Stimulated activated CD8-positive, alpha-beta memory T cell treated with anti-CD3 and anti-CD28 coated beads, Interleukin-15, amount 100 ng/mL, for 24 hours (primary cell): ENCODE measurements at places on chromosomes 13 and 19.

DNA sequence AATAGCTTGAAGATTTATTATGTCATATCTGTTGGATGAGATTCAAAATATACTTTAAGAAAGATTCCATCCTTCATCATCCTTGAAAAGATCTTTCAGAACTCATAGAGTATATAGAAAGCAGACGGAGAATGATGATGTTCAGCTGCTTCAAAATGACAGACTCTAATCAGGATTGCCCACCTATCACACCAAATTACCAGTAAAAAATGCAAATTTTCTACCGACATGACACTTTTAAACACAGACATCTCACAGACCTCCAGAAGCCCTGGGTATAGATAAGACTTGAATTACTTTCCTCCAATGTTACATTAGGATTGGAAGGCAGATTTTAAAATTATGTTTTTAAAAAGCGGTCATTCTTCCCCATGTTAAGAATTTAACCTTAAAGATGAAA lies 235.5 kb downstream of the GPC6 start:
- DNase-seq, result no peak

- no peak for DNase-seq
Observed at GRCh38 chr19:43470288-43470687, 4.9 kb upstream of the LYPD3 start.

DNA sequence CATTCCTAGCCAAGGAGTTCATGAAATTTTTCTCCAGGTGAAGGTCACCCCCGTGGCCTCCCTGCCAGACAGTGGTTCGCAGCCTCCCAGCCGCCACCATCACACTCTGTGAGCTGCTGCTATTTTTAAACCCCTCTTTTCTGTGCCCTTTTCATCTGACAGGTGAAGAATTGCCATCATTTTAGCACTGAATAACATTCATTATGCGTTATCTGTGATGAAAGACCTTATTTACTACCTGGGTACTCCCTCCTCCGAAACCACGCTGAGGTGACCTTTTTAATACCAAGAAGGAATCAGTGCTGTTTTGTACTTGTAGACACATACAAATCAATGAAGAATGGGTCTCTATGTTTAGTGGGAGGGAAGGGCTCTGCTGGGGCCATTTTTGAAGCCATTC lies 148.9 kb upstream of the GPR12 start:
- DNase-seq, result no peak

- DNase-seq, result no peak
Observed at GRCh38 chr19:48726556-48726955, 7.0 kb upstream of the MAMSTR start.

- no peak for DNase-seq
Observed at GRCh38 chr19:44748426-44749254, at the start of gene BCL3. TSS of gene BCL3 (plus strand) at chr19:44748708. CDS start at chr19:44748791, 83 bp downstream.

- no peak for DNase-seq
Observed at GRCh38 chr19:3049089-3049488, 13.2 kb downstream of the TLE5 start.

DNA sequence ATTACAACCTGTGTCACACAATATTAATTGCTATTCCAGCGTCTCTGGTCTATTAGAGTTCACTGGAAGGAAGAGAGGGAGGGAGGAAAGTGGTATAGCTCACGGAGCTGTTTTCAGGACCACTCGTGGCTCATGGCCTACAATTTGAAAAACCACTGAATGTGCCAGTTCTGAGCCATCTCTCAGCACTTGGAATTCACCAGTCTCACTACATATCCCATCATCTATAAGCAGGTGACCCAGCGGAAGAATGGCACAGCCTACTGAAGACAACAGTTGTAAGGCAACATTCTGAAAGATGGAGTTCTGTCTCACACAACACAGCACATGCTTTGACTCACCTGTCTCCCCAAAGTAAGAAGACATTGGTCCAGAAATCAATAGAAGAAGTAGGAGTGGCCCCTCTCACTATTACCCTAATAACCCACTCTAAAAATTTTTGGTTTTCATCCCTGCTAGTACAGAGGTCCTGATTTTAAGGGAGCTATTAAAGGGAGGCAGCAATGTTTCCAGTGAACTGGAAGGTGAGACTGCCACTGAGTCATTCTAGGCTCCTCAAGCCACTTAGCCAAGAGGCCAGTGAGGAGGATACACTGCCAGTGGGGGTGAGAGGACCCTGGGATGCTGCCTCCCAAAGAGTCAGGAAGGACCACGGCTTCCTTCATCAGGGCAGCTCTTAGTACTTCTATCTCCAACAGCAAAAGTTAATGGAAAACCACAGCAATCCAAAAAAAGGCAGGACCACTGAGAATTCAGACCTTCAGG lies 50.0 kb upstream of the DOCK9 start:
- no peak for DNase-seq

- DNase-seq, result no peak
Observed at GRCh38 chr13:20691616-20692015, 11.9 kb upstream of the IL17D start.

- DNase-seq, result no peak
Observed at GRCh38 chr13:99174533-99175100, 26.0 kb upstream of the UBAC2 start.
